Activated CD4-positive, alpha-beta T cell treated with anti-CD3 and anti-CD28 coated beads, Interleukin-2, amount 50 U/mL, for 48 hours (primary cell): ENCODE measurements at places on chromosomes 5 and 9.

DNA sequence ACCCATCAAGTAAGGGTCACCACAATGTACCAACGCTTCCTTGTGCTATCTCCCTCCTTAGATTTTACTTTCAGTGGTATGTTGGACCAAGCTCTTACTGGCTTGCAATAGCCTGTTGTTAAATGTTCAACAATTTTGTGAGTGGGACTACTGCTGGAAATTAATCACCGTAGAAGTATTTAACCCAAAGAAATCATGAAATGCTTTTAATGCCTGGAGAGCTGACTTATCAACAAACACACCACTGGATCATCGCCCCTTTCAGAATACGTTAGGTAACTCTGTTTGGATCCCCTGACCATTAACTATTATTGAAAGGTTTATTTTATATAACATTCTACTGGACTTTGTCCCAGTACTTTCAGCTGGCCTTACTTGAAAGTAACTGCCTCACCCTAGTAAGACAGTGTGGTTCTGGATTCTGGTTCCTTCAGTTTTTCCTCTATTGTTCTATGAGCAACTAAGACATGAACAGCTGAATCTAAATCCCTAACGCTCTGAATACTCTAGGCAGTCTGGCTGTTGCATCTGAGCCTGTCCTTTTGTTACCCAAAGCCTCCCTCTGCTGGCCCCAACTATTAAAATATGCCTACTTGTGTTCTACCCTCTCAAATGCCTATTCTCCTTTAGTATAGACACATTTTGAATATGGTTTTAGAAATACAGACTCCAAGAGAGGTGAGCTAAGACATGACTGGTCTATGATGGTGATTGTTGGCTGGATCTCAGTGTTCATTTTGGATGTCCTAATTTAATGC, 1203.4 kb upstream of the DMAC1 start:
- DNase-seq, result no peak

- DNase-seq, result no peak
Observed at GRCh38 chr9:77194423-77194822, 17.1 kb downstream of the VPS13A start.

DNA sequence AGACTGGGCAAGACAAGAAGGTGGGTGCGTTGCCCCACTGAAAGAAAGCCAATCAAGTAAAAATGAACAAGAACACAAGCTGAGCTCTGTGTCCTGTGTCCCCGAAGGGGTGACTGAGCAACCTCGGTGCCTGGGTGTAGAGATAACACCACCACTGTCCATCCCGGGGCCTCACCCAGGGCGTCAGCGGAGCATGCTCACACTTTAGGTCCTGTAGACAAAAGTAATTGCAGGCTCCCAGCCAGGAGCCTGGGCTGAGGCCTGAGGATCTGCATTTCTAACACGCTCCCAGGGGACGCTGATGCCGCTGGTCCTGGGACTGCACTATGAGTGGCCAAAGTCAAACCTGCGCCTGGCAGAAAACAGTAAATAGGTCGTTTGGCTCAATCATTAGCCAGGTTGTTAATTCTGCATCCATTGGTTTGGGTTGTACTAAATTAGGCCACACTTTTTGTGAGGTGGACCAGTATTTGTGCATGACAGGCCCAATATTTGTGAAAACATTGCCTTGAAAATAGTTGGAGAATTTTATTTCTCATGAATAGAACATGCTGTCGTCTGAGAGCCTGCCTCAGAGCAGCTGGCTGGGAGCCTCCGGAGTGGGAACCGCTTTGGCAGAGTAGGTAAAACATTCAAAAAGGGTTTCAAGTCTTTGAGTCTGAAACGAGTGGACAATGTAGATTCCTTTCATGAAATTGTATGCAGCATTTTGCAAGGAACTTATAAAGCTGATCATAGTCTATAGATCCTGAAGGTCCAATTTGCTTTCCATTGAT, 38.3 kb downstream of the ANKRD33B start:
- DNase-seq, result no peak

DNA sequence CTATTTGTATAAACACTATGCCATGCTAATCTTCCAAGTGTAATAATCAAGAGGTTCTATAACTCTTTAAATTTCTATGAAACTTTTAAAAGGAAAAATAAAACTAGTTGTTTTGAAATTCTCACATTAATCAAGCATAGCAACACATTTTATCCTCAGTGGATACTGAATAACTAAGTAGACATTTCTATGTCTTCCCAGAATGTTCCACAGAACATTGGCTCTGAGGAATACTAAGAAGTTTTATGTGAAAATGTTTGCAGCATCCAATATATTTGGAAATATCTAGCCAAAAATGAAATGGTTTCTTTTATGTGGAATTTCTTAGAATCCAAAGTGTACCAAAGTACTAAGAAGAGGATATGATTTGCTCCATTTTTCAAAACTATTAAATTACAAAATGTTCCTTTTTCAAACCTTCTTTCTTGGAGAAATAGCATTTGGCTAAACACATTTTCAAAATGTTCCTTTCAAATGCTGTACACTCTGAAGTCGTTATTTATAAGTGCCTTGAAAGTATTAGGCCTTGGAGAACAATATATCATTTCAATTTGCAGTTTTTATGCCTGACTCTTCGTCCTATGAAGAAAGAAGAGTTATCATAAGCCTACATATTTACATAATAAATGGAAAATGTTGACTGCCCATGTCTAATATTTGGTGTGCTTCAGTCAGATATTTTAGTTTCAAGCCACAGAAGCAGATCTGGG, 175.6 kb upstream of the COX7C start:
- no peak for DNase-seq

DNA sequence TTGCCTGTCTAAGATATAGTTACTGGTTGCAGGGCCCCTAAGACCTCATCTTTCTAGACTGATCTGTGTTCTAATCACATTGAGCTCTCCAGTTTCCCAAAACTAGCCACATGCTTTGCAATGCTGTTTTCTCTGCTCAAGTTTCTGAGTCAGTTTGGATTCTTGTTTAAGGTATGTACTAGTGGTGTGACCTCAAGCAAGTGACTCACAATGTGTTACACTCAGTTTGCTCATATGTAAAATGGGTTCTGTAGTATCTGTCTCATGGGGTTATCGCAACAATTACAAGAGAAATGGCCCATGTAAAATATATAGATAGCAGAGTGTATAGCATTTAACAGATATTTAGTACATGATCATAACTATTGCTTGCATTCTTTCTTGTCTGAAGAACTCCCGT, 153.1 kb upstream of the ELL2 start:
- DNase-seq, result no peak

GRCh38 chr9:17846948-17847655, 268.2 kb downstream of the SH3GL2 start:
- no peak for DNase-seq

- no peak for DNase-seq
Observed at GRCh38 chr9:4836676-4837075, 43.9 kb downstream of the RCL1 start.

DNA sequence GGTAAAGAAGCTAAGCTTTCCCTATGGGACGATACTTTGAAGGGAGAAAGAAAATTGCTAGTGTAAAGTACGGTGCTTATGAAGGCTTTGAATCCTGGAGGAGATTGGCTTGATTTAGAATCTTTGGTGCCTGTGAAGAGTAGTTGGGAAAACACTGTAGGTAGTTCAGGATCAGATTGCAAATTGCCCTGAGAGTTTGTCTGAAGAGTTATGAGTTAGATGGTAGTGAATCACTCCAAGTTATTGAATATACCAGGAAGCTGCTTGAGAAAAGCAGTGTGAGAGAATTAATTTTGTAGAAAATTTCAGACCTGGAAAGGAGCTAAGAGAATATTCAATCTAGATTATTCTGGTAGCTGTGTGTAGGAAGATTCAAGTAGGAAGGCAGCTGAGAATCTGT, 11.5 kb downstream of the MAN2A1 start:
- no peak for DNase-seq

GRCh38 chr5:6340100-6340499, 38.2 kb downstream of the MED10 start:
- no peak for DNase-seq

- no peak for DNase-seq
Observed at GRCh38 chr5:127568166-127568565, 50.7 kb downstream of the PRRC1 start.

DNA sequence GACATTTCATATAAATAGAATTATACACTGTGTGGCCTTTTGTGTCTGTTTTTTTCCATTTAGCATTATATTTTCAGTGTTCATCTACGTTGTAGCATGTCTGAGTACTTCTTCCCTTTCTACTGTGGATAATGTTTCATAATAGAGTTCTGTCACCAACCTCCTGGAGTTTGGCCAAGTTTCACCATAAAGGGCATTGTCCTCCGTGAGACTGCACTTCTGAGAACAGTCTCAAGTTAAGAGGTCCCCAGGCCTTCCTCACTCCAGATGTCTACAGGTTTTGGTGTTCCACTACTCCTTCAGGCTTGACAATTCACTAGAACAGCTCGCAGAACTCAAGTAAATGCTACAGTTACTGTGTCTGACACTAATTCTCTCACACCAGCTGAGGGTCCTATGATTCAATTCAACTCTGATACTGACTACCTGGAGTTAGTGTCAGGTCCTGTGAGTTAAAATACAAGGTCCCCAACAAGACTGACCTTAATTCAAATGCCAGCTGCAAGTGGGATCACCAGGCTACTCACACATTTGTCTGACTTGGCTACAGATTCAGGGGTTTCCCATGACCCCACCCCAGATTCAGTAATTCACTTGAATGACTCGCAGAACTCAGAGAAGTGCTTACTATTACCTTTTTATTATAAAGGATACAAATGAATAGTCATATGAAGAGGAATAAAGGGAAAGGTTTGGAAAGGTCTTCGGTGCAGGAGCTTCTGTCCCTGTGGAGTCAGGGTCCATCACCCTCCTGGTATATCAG, 31.1 kb downstream of the SLC35A4 start:
- DNase-seq, result no peak

GRCh38 chr5:147439254-147439653, 70.6 kb downstream of the DPYSL3 start:
- DNase-seq, result no peak

GRCh38 chr9:130024597-130024994, 18.4 kb downstream of the FNBP1 start:
- DNase-seq, result no peak

DNA sequence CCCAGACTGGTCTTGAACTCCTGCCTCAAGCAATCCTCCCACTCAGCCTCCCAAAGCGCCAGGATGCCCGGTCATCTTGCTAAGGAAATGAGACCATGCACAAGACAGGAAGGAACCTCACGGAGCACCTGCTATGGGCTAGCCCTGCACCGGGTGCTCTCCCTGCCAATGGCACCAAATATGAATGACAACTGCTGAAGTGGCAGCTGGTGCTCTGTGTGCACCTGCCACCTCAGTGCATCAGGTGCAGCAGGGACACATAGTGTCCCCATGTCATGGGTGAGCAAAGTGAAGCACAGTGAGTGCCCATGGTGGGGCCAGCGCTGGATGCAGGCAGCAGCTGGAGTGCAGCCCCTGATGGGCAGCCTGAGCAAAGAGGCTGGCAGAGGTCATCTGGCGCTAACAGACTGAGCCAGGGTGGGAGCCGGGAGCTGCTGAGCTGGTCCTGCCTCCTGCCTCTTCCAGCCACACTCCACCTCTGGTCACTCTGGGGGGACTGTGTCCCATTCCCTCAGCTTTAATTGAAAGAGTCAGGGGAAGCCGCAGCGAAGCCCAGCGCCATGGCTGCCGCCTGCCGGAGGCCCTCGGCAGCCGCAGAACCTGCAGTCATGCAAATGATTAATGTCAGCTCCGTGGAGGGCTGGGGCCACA, 46.4 kb downstream of the BARX1 start:
- no peak for DNase-seq

GRCh38 chr5:138336952-138337684, 948 bp upstream of the FAM53C start:
- no peak for DNase-seq

- DNase-seq, result no peak
Observed at GRCh38 chr5:83364312-83365299, 106.9 kb upstream of the VCAN start.

DNA sequence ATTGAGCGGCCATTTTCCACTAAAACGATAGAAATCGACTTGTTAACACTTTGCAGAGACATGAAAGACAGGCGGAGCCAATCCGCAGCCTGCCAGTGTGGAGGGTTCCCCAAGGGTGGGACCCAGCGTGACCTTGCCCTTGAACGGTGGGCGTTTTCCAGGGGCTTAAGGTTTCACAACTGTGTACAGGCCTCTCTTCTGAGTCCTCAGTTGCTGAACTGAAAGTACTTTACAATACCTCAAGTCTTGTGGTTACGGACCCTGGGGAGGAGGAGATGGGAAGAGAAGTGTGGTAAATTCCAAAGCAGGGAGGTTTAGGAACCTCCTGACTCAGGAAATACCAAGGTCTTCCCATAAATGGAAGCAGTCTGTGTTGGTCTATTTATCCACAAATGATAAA, 68.2 kb upstream of the CKMT2 start:
- DNase-seq, result no peak

GRCh38 chr5:180006141-180006540, 65.4 kb downstream of the RNF130 start:
- DNase-seq, result no peak

DNA sequence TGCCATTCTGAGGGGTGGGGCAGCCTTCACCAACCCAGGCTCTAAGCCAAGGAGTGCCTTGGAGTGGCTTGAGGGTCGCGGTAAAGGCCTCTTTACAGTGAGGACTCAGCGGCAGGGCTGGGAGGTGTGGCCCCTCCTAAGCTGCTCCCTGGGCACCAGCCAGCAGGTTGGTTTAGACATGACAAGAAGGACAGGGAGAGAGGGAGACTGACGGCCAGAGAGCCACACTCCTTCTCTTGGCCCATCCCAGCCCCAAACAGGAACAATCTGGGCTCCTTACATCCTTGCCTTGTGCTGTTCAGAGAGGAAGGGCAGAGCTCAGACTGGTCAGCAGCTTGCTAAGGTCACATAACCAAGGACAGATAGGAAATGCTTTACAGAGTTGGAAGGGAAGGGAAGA, 94.5 kb downstream of the LMX1B start:
- no peak for DNase-seq

DNA sequence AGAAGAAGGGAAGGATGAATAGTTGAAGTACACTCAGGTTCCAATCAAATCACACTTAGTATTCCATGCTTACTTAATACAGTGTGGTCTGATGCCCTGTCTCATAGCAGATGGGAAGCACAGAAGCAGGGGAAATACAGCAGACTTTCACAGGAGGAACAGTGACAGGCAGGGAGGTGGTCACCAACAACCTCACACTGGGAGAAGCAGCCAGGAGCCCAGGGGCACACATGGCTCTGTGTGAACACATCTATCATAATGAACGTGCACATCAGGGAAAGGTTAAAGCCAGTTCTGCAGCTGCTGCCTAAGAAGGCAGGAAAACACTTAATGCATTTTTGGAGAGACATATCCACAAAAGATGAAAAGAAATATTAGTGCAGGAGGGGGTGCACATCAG, 312.3 kb downstream of the MED10 start:
- no peak for DNase-seq

- no peak for DNase-seq
Observed at GRCh38 chr5:175230299-175230698, 213.7 kb downstream of the DRD1 start.

GRCh38 chr5:119583684-119584083, 45.7 kb upstream of the FAM170A start:
- no peak for DNase-seq
